ENCODE measurements at places on chromosomes 7 and 10. TPM values are rescaled to one million over a fixed set of nuclear protein-coding genes. Genes with fewer than 3 reads are reported as not detected.

- no peak for DNase-seq
These were observed 52.8 kb downstream of the TRIM24 start for GRCh38 chr7:138512885-138513284.

Gene MUC3A
- total RNA-seq, result not detected

GRCh38 chr10:95242581-95243317, 48.1 kb downstream of the PDLIM1 start:
- no peak for DNase-seq

GRCh38 chr10:131822692-131823245, 78.0 kb upstream of the PPP2R2D start:
- DNase-seq, result no peak

DNA sequence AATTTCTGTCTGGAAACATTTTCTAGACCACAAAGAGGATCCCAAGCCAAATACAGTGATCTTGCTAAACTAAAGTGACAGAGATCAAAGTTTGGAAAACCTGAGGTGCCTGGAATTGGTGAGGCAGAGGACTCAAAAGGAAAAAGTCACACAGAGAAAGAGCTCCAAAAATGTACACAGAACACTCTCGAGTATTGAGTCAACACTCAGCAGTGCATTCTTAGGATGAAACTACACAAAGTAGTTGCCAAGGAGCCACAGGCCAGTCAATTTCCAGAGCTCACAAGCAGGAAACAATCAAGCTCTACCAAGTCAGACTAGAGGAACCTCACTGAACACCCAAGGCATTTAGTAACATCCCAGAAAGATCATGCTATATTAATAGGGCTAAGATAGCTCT, 61.3 kb downstream of the MICU1 start:
- no peak for DNase-seq

- DNase-seq, result no peak
These were observed 342.7 kb downstream of the CXCL12 start for GRCh38 chr10:44042075-44042770.

GRCh38 chr7:25139536-25139935, 14.5 kb upstream of the CYCS start:
- DNase-seq, result no peak

Gene NKX2-3
- 0.42 TPM for total RNA-seq

Gene NRAP
- total RNA-seq, result not detected

DNA sequence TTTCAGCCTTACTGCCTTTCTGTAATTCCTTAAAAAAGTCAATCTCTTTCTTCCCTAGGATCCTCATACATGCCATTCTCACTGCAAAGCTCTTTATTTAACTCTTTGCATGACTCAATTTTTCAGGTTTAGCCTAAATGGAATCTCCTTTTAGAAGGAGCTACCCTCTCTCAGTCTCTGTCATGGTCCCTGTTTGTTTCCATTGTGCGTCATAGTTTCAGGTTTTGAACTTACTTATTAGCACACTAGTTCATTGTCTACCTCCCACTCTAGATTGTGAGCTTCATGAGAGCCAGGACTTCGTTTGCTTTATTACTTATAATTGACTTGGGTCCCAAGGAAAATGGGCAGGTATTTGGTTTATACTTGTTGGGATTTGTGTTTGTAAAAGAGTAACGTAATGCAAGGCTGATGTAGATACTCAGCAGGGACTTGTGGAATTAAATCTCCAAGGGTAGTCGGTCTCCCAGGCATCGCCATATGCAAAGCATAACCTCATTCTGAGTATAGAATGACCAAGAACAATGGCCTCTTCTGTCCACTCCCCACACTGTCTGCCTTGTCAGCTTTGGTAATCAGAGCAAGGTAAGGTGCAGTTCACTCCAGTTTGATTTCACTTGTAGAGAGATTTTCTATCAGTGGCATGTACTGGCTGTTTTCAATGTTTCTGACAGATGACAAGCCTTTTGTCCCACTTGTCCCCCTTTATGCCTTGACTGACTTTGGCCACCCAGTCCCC, 252.0 kb downstream of the SORCS3 start:
- DNase-seq, result no peak

- no peak for DNase-seq
These were observed 46.4 kb upstream of the LEP start for GRCh38 chr7:128194533-128195282.

DNA sequence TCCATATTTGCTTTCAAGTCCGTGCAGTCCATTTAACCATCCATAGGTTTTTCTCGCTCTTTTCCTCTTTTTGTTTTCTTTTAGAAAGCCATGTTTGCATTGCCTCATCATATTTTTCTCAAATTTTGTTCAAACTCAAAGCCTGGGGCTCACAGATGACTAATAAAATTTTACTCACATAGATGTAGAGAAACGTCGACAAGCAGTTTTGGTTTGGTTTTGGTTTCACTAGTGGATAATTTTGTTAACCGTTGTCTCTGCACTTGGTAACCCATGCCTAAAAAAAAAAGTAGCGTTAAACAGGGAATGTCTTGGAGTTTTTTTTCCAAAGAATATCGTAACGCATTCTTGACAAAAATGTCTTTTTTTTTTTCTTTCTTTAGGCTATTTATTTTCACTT, 344.2 kb upstream of the GALNT17 start:
- DNase-seq, result no peak

- DNase-seq, result no peak
These were observed 57.9 kb downstream of the GRB10 start for GRCh38 chr7:50724526-50725520.

DNA sequence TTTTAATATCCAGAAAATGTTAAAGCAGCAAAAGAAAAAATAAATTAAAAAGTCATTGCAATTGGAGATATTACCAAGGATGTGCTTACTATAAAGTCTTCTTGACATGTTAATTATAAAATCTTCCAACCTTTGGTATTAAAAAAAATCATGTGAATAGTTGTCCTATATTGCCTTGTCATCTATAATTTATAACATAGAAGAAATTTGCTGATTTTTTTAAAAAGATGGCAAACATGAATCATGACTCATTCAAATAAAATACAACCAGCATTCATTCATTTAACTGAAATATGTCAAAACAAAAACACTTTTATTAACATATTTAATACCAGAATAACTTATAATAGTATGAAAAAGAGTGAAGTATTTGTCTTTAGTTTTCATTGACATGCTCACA, 72.6 kb downstream of the MKX start:
- no peak for DNase-seq

DNA sequence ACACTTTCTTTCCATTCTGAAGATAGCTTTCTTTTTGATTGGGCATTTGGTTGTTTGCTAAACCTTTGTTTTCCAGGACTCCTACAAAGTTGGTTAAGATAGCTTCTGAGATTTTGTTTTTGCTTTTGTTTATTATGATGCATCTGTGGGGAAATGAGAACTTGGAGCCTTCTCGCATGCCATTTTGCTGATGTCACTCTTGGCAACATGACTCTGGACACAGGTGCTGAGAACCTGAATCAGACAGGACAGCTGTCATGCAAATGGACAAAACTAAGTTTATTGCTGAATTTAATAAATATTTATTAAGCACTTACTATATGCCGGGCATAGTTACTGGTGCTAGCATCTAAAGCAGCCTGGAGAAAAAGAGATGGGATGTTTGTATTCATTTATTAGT, 274.1 kb downstream of the ZEB1 start:
- DNase-seq, result no peak

- DNase-seq, result no peak
These were observed 22.5 kb downstream of the CCDC186 start for GRCh38 chr10:114151486-114151885.

DNA sequence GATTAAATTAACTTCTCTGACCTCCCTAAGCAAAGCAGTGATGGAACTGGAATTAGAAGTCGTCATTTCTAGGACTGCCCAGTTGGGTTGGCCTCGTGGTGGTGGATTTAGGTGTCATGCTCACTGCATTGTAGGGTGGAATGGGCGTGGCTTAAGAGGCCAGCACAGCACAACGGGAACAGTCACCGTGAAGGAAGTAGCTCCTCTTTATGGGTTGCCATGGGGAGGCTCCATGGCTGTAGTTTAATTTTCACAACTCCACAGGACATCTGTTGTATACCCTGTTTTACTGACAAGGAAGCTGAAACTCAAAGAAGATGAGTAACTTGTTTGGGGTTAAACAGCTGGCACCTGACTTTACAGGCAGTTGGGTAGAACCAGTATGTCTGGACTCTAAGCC, 208.3 kb downstream of the CELF2 start:
- no peak for DNase-seq

Gene MSS51
- total RNA-seq, result 3.5 TPM

DNA sequence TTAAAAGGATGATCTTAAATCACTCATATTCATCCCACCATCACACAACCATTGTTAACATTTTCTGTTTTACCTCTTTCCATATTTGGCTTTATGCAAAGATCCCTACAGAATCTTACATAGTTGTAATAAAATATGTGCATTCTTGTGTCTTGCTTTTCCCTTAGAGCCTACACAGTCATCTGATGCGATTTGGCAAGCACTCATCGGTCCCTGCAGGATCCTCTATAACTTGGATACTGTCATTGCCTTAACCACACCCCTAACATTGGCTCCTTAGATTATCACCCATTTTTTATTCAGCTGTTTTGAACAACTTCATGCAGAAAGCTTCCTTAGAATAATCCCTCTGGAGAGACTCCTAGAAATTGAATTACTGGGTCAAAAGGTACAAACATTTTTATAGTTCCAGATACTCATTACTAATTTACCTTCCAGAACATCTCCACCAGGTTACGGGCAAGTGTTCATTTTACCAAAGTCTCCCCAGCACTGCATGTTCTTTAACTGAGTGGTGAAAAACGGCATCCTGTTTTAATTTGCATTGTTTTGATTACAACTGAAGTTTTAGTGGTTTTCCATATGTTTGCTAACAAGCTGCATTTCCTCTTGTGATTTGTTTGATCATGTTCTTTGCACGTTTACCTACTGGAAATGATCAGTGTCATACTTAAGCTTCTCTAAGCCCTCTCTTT, 268.3 kb downstream of the GRID1 start:
- DNase-seq, result no peak

DNA sequence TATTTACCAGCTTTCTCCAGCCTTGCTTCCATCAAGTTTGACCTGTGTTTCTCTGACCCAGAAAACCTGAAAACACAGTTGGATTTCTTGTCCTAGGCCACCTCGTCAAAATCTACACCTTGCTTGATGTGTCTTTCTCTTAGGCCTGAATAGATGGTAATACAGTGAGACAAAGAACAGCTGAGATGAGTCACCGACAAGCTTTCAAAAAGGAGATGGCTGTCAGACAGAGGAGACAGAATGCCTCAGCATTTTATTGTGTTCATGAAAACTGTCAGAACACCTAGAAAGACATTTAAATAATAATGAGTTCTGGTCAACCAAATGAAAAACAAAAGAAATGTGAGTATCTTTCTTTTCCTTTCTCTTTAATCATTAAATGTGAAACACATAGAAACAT, 119.7 kb upstream of the SORCS1 start:
- DNase-seq, result no peak

- no peak for DNase-seq
These were observed 161.7 kb downstream of the TNS3 start for GRCh38 chr7:47420122-47420780.

DNA sequence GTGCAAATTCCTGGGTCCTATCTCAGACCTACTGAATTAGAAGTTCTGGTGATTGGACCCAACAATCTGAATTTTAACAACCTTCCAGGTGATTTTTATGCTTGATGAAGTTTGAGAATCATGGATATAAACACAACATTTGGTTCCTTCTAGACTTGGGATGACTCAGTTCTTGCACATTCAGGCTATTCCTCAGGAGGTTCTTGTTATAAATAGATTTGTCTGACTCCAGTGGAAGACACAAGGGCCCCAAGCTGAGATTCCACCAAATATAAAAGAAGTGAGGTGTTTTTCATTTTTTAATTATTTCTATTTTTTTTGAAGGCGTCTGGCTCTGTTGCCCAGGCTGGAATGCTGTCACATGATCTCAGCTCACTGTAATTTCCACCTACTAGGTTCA, 9.4 kb upstream of the TAS2R16 start:
- no peak for DNase-seq

Gene ANKRD22
- total RNA-seq, result not detected

DNA sequence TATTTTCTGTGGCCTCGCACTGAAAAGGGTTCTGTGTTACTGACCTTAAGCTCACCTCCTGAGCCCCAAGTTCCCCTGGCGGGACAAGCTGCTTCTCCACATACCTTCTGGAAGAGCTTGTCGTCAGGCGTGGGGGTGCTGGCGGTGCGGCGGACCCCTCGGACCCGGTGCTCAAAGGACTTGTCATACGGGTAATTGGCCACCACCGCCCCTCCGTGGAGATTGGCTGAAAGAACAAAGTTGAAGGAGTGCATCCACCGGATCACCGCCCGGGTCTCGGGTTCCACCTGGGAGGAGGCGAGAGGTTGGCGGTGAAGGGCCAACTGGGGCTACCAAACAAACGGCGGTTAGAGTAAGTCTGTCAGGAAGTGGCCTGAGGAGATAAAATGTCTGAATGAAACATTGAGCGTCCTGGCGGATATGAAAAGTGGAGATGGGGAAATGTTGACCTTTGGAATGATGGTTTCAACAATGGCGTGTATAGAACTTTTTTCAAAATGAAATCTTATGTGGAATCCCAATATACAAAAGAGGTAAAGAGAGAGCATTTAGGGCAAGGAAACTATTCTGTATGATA, 16.5 kb downstream of the CPN1 start:
- no peak for DNase-seq

Gene TMEM243
- total RNA-seq, result 30.6 TPM

DNA sequence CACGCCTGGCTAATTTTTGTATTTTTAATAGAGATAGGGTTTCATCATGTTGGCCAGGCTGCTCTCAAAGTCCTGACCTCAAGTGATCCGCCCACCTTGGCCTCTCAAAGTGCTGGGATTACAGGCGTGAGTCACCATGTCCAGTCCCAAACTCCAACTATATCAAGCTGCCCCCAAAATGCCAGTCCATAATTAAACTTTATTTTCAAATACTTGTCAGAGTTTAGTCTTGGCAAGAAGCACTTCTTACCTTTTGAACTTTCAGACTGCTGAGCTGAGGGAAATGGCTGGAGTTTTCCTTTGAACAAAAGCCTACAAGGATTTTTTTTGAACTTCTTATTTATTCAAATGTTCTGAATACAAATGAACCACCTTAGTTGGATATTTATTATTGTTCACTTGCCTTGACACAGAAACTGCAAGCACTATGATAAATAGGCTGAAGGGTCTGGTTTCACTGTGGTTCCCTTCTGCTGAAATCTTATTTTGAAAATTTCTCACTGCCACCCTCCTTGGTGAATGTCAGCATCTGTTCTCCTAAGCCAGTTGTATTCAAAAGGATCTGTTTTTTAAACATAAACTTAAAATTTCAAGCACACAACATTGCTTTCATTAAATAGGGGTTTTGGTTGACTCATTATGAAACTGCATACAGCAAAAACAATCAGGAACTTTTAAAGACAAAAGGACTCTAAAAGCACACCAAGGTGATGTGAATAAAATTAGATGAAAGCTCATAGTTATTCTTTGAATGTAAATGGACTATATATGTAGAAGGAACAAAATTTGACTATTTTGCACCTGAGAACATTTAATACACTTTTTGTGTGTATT, 101.7 kb upstream of the SLC26A5 start:
- DNase-seq, result no peak

DNA sequence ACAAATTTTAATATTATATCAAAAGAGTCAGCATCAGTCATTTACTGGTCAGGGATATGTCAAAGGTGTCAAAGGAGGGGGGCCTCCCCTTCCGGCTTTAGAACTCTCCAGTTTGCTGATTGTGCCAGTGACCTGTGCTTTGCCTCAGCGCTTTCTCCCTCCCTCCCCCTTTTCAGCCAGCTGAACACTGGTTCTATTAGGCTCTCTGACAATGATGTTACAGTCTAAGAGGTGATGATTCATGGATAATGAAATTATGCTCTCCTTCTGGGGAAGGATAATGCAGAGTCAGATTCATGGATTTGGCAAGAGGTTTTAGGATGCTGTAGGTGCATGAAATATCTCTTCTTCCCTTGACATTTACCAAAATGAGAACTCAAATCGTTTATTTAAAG, 6.1 kb downstream of the LRRTM3 start:
- no peak for DNase-seq

Measured in thoracic aorta (tissue), 2 donors.